ENCODE measurements at places on chromosomes 11 and 22. TPM values are rescaled to one million over a fixed set of nuclear protein-coding genes. Genes with fewer than 3 reads are reported as not detected.

CBLIF gene
- not detected for total RNA-seq

IGSF22 gene
- total RNA-seq = 0.50 TPM

CYP2D6 gene
- total RNA-seq = 1.9 TPM

DNA sequence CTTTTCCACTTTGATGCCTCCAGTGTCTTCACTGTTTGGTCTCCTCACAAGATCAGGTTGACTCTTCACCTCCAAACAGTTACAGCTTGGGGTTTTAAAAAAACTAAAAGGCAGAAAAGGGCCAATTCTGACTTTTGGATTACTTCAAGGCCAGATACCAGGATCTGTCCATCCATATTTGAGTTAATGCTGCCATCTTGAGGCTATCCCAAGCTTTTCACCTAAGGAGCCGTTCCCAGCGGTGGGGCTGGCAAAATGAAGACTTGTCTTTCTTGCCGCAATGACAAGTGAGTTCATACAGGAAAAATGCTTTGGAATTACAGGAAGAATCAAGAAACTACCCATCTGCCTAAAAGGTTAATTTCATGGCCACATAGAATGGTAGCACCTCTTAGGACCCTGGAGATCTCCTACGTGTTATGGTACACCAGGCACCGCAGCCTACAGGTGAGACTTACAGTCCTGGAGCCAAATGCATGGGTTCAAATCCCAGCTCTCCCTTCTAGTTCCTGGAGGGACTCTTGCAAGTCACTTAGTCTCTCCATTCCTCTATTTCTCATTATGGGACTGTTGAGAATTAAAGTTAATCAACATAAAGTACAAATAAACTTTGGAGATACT, 6.0 kb upstream of the OR5B21 start:
- no peak for DNase-seq
- H3K27ac ChIP-seq = no peak overlapping the region
- H3K4me3 ChIP-seq = no peak overlapping the region
- no peaks in the 10 kb centered on the region for H3K4me1 ChIP-seq

DNA sequence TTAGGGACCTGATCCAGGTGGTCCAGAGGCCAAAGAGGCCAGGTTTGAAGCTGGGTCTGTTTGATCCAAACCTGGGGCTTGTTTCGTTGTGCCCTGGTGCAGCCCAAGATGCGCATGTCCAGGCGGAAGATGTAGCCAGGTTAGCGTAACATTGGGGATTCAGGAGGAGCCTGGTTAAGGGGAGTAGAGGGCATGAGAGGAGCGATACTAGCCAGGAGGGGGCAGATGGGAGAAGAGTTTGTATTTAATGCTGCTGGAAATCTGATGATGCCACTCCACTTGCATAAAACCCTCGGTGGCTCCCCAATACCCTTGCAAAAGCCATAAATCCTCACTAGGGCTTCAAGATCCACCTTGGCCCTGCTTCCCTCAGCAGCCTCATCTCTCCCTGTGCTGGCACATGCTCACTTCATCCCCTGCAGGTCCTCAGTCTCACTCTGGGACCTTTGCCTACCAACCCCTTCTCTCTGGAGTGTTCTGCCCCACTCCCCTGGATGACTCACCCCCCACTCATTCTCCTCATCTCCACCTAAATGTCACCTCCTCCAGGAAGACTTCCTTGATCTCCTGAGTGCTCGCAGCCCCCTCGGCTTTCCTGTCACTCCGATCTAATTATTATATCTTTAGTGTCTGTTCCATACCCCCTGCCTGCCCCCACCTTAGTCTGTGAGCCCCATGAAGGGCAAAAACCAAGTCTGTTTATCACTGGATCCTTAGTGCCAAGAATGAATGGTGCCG, 95.9 kb downstream of the MIAT start:
- no peak overlapping the region for H3K27ac ChIP-seq
- H3K4me1 ChIP-seq = peaks cover 8% of the 10 kb centered on the region
- H3K36me3 ChIP-seq = no peaks in the 10 kb centered on the region
- no peak overlapping the region for H3K4me3 ChIP-seq
- no peak for DNase-seq

- H3K4me1 ChIP-seq = no peaks in the 10 kb centered on the region
- H3K27me3 ChIP-seq = peaks cover 2% of the 10 kb centered on the region
- no peaks in the 10 kb centered on the region for H3K36me3 ChIP-seq
- H3K27ac ChIP-seq = no peak overlapping the region
- no peak for DNase-seq
Observed at GRCh38 chr22:32665676-32666075, 135.8 kb upstream of the TIMP3 start.

DNA sequence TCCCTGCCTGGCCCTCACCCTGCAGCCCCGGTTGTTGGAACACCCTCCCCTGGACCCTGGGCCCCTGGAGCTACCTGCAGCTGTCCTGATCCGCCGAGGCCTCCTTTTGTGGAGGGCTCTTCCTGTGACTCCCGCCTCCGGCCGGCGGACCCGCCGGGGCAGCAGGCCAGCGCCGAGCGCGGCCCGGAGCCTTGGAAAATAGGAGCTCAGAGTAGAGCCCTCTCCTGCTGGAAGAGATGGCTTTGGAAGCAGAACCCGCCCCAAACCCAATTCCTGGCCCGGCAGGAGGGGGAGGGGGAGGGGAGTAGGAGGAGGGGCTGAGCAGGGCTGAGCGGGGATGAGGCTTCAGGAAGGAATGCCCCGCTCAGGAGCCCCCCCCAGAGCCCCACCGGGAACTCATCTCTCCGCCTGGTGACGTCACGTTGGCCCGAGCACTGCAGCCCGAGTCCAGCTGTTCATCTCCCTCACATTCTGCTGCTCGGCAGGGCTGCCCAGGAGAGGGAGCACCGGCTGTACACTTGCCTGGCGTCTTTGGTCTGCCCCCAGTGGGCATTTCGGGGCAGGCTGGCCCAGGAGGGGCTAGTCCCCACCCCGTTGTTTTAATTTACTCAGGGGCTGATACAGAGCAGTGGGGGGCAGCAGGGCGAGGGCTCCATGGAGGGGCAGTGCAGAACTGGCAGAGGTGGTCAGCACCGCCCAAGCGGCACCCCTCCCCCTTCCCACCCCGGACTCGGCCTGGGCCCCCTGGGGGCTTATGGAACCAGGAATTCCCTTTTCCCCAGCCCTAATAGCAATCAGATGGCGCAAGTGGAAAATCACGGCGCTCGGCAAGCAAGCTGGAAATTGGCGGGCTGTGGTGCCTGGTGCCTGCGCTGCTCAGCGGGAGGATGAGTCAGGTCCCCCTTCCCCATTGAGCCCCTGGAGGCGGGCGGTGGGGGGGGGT, at the start of gene MRGPRF:
Gene MRGPRF, minus strand, starts transcription at position 238 of the 943 bp plus-strand sequence. CDS start 3,345 bp downstream, outside the sequence.
- H3K4me1 ChIP-seq = peaks cover 3% of the 10 kb centered on the region
- no peak within 1 kb of the TSS for H3K27ac ChIP-seq
- H3K36me3 ChIP-seq = no peaks in the 10 kb centered on the region
- peaks cover 23% of the 10 kb centered on the region for H3K27me3 ChIP-seq

DNA sequence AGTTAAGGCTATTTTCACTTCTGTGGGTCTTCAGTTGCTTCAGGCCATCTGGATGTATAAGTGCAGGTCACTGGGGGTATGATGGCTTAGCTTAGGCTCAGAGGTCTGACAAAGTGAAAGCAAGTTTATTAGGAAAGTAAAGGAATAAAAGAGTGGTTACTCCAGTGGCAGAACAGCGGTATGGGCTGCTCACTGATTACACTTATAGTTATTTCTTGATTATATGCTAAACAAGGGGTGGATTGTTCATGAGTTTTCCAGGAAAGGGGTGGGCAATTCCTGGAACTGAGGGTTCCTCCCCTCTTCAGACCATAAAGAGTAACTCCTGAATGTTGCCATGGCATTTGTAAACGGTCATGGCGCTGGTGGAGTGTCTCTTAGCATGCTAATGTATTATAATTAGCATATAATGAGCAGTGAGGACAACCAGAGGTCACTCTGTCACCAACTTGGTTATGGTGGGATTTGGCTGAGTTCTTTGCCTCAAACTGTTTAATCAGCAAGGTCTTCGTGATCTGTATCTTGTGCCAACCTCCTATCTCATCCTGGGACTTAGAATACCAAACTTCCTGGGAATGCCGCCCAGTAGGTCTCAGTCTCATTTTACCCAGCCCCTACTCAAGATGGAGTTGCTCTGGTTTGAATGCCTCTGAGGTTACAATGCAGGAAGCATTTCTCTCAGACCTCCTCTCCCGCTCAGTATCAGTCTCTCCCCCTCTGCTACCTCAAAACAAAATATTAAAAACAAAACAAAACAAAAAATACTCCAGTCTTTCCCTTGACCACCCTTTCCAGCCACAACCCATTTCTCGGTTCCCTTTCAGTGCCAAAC, 106.6 kb upstream of the SLC22A12 start:
- H3K4me3 ChIP-seq = no peak overlapping the region
- peak; percentile 3 for DNase-seq
- H3K36me3 ChIP-seq = no peaks in the 10 kb centered on the region
- H3K4me1 ChIP-seq = peaks cover under 1% of the 10 kb centered on the region

- no peak overlapping the region for H3K27ac ChIP-seq
- H3K4me3 ChIP-seq = no peak overlapping the region
- H3K36me3 ChIP-seq = no peaks in the 10 kb centered on the region
- peaks cover 25% of the 10 kb centered on the region for H3K27me3 ChIP-seq
- H3K4me1 ChIP-seq = no peaks in the 10 kb centered on the region
- DNase-seq = peak; percentile 52
Observed at GRCh38 chr11:8604078-8604723, 10.2 kb upstream of the STK33 start.

DNA sequence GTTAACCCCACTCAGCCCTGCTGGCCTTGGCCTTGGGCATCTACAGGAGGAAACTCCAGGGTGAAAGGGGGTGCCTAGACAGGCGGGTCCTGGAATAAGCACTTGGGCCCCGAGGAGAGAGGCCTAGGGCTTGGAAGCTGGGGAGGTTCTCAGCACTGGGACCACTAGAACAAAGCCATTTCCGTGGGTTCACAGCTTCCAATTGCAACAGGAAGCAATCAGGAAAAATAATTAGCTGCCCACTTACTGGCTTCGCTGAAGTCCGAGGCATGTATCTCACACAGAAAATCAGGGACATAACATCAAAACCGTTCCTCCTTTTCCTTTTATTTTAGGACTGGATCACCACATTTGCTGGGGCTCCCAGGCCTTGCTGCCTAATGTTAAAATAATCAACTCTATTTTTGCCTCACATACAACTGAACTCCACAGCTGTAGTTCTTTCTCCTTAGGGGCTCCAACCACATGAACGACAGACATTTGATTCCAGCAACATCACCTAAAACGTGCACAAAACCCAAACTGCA, 161.1 kb upstream of the GRK3 start:
- H3K4me3 ChIP-seq = peak overlapping the region; percentile 80
- peaks cover 43% of the 10 kb centered on the region for H3K4me1 ChIP-seq
- no peak overlapping the region for H3K27ac ChIP-seq
- no peaks in the 10 kb centered on the region for H3K36me3 ChIP-seq
- H3K27me3 ChIP-seq = no peaks in the 10 kb centered on the region

DNA sequence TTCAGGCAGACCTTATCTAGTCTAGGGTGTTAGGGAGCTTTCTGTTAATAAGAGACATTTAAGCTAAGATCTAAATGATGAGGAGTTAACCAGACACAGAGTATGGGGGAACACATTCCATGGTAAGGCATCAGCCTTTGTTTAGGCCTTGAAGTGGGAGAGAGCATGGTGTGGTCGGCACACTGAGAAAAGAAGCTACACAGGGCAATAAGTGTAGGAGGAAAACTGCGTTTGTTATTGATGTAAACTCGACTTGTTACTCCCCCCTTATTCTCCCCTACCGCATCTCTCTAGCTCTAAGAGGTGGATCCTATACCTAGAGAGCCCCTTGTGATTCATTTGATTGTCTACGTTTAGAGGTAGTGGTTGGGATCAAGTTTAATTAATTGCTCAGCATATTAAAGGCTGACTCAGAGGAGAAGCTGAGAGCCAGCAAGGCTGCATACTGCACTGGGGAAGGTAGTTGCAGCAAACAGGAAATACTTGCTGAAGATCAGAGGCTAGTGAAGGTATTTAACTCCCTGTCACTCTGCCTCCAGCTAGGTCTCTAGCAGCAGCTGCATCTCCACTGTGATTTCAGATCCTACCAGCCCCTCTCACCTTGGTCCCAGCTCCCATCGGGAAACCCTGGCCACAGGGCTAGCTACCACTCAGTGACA, 86.8 kb upstream of the TEAD1 start:
- no peaks in the 10 kb centered on the region for H3K36me3 ChIP-seq
- no peak overlapping the region for H3K27ac ChIP-seq
- no peak for DNase-seq
- H3K4me1 ChIP-seq = no peaks in the 10 kb centered on the region

DNA sequence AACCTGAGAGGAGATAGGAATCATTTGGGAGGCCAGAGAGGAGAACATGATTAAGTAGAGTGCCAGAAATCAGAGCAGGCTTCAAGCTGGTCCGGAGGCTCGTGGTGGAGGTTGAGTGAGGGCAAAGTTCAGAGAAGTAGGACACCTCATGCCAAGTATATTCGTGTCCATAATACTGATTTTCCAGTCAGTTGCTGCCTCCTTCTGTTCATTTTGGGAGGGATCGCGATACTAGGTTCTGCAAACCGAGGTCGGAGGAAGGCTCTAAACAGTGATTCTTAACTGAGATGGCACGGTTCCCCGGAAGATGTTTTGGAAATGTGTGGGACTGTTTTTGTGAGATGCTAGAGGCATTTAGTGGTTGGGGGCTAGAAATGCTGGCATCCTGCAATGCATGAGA, 13.6 kb upstream of the CD3E start:
- H3K27me3 ChIP-seq = peaks cover 3% of the 10 kb centered on the region
- DNase-seq = peak; percentile 54
- peaks cover 22% of the 10 kb centered on the region for H3K4me1 ChIP-seq

- no peak overlapping the region for H3K27ac ChIP-seq
- H3K4me1 ChIP-seq = no peaks in the 10 kb centered on the region
- H3K27me3 ChIP-seq = no peaks in the 10 kb centered on the region
- no peak for DNase-seq
- H3K36me3 ChIP-seq = no peaks in the 10 kb centered on the region
- H3K4me3 ChIP-seq = no peak overlapping the region
Observed at GRCh38 chr11:112751329-112751728, 209.9 kb upstream of the NCAM1 start.

GRCh38 chr22:32788904-32789624, 12.4 kb upstream of the TIMP3 start:
- no peaks in the 10 kb centered on the region for H3K27me3 ChIP-seq
- H3K4me1 ChIP-seq = no peaks in the 10 kb centered on the region
- no peaks in the 10 kb centered on the region for H3K36me3 ChIP-seq
- no peak for DNase-seq
- H3K27ac ChIP-seq = no peak overlapping the region

DNA sequence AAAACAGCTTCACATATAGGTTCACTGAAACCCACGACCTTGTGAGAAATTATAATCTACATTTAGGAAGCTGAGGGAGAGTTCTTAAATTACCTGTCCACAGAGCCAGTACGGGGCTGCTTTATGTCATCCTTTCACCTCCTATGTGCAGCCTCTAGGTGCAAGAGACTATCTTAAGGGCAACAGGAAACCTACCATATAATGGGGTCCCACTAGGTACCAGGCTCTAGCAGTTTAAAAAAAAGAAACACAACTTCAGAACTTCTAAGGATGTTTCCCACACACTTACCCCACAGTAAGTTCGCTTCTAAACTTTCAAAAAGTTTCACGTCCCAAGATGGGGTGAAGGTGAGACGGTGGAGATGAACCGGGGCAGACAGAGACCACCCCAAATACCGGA, 573 bp downstream of the STK33 start:
- H3K4me1 ChIP-seq = peaks cover 4% of the 10 kb centered on the region
- no peak for DNase-seq
- no peak overlapping the region for H3K27ac ChIP-seq
- peak overlapping the region; percentile 45 for H3K4me3 ChIP-seq
- peaks cover 65% of the 10 kb centered on the region for H3K27me3 ChIP-seq
